ENCODE measurements at places on chromosomes 4 and X. TPM values are rescaled to one million over a fixed set of nuclear protein-coding genes. Genes with fewer than 3 reads are reported as not detected.

Gene SRPK3
- not detected for total RNA-seq

GRCh38 chr4:26290321-26290720 is 30.5 kb upstream of the RBPJ start:
- no peak overlapping the region for H3K27ac ChIP-seq
- H3K27me3 ChIP-seq, result peaks cover 2% of the 10 kb centered on the region
- no peak overlapping the region for H3K4me3 ChIP-seq
- H3K4me1 ChIP-seq, result peaks cover 7% of the 10 kb centered on the region

DNA sequence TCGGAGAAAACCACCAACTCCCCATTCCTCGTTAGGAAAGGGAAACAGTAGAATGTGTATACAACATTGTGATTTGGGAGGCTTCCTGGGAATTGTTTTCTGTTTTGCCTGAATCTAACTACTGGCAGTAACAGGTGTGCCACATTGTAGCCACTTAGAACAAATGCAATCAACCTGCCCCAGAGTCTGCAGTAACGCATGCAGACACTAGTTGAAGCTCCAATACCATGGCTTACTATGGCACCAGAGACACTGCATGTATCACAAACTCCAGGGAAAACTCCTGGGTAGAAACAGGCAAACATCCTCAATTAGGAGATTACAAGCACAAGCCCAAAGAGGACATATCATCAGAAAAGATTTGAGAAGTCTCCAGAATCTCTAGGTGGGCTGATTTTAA is 154.2 kb upstream of the NEIL3 start:
- H3K27ac ChIP-seq, result no peak overlapping the region
- H3K4me3 ChIP-seq, result no peak overlapping the region
- no peaks in the 10 kb centered on the region for H3K4me1 ChIP-seq

- no peaks in the 10 kb centered on the region for H3K27me3 ChIP-seq
- no peak for DNase-seq
- no peak overlapping the region for H3K4me3 ChIP-seq
- H3K27ac ChIP-seq, result no peak overlapping the region
Observed at GRCh38 chr4:52964011-52964410, 101.9 kb downstream of the RASL11B start.

GRCh38 chr4:74297539-74297938 is 10.7 kb upstream of the EPGN start:
- no peak for DNase-seq
- no peaks in the 10 kb centered on the region for H3K27me3 ChIP-seq
- no peak overlapping the region for H3K27ac ChIP-seq
- no peaks in the 10 kb centered on the region for H3K4me1 ChIP-seq
- H3K36me3 ChIP-seq, result no peaks in the 10 kb centered on the region

DNA sequence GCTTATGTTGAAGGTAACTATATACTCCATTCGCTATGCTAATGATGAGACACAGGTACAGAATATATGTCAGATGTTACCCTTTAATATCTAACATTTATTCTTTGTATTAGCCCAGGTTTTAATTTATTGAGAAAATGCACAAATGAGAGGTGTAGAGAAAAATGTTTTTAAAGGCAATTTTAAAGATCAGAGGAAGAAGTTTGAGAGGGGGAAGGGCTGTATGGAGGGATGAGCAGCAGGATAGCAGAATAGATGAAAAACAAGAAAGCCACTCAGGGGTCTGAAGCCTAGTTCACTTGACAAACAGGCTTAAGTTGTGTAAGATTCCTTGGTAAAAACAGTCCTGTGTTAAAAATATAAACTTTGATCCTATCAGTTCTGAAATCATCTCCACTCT is 3.7 kb downstream of the MAB21L2 start:
- peaks cover 22% of the 10 kb centered on the region for H3K36me3 ChIP-seq
- H3K27ac ChIP-seq, result peak overlapping the region; percentile 98
- no peaks in the 10 kb centered on the region for H3K27me3 ChIP-seq
- H3K4me3 ChIP-seq, result peak overlapping the region; percentile 99
- peaks cover 47% of the 10 kb centered on the region for H3K4me1 ChIP-seq

- H3K27me3 ChIP-seq, result no peaks in the 10 kb centered on the region
- H3K4me3 ChIP-seq, result no peak overlapping the region
- DNase-seq, result no peak
- no peak overlapping the region for H3K27ac ChIP-seq
- peaks cover 5% of the 10 kb centered on the region for H3K4me1 ChIP-seq
- no peaks in the 10 kb centered on the region for H3K36me3 ChIP-seq
Observed at GRCh38 chrX:150506486-150506885, 61.9 kb upstream of the MTM1 start.

- no peak overlapping the region for H3K27ac ChIP-seq
- H3K27me3 ChIP-seq, result no peaks in the 10 kb centered on the region
- no peak overlapping the region for H3K4me3 ChIP-seq
Observed at GRCh38 chr4:148834804-148835631, 392.8 kb upstream of the NR3C2 start.

GRCh38 chrX:118538386-118538785 is 42.8 kb downstream of the DOCK11 start:
- H3K27ac ChIP-seq, result no peak overlapping the region
- H3K4me3 ChIP-seq, result no peak overlapping the region
- H3K36me3 ChIP-seq, result no peaks in the 10 kb centered on the region
- H3K27me3 ChIP-seq, result no peaks in the 10 kb centered on the region
- peaks cover 38% of the 10 kb centered on the region for H3K4me1 ChIP-seq
- no peak for DNase-seq
